Osteocyte (in vitro differentiated cells): ENCODE measurements at places on chromosomes 6 and 20. TPM values are rescaled to one million over a fixed set of nuclear protein-coding genes. Genes with fewer than 3 reads are reported as not detected.

DNA sequence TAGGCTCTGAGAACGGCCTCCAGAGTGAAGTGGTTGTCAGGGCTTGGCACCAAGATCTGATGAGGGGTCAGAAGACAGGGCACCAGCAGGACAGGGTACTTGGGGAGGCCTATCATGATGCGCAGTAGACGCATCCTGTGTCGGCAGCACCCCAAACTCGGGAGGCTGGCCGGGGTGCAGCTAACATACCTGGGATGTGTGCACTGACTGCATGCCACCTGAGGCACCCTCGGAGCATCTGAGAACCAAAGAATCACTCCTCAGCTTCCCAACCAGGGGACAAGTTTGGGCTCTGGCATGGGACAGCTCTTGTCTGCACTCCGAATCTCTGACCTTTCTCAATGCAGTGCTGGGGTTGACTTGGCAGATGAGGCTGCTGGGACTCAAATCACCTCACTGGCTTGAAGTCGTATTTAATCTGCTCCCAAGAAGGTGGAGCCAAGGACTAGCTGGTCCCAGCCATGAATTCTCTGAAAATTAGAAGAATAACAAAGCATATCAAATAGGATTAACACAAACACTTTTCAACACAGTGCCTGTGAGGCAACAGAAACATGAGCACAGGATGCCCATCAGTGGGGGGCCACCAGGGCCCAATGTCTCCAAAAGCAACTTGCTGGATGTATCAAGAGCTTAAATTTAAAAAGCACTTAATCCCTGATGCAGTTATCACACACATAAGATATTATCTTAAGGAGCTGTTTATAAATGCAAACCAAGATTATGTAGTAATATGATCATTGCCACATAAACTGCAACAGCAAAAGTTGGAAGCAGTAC lies 348.8 kb downstream of the PREX1 start:
- peaks cover 54% of the 10 kb centered on the region for H3K27me3 ChIP-seq
- H3K36me3 ChIP-seq = no peaks in the 10 kb centered on the region
- no peak overlapping the region for H3K4me3 ChIP-seq
- no peaks in the 10 kb centered on the region for H3K4me1 ChIP-seq
- DNase-seq = no peak

Gene ARMH2
- not detected in 2 replicates for total RNA-seq

DNA sequence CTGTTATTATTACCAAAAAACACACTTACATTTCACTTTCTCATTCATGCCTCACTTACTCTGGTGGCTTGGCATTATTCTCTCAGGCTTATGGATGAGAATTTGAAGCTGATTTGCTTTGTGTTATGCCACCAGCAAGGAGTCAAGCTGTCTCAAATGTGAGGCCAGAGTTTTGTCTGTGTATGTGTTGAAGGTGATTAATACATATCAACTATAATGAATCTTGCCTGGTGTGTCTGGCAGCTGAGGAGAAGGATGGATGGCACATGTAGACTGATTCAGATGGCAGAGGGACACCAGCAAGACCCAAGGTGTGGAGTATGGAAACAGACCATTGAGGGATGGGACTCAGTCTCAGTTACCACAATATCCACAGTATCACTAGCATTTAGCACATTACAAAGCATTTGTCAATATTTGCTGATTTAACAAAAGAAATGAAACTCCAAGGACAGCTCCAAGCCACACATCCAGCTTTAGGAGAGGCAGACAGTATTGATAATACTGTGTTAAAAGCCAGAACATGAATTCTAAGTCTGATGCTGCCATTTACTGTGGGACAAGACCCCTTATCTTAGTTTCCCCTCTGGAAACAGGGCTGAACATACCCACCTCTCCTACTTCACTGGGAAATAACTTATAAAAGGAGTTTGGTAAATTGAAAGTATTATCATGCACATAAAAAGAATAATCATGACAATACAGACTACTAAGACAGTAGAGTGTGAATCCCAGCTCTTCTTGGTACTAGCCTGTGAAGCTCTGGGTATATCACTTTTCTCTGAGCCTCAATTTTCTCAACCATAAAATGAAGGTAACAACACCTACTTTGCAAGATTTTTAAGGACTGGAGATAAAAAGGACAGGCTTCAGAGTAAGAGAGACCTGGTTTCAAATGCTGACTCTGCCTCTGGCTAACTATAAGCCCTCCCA lies 11.2 kb downstream of the BCL2L1 start:
- H3K27ac ChIP-seq = peak overlapping the region; percentile 98
- H3K4me3 ChIP-seq = no peak overlapping the region
- H3K4me1 ChIP-seq = peaks cover 69% of the 10 kb centered on the region
- H3K36me3 ChIP-seq = peaks cover 32% of the 10 kb centered on the region
- DNase-seq = no peak

- peaks cover 66% of the 10 kb centered on the region for H3K27me3 ChIP-seq
- H3K27ac ChIP-seq = no peak overlapping the region
- H3K4me1 ChIP-seq = no peaks in the 10 kb centered on the region
- no peak overlapping the region for H3K4me3 ChIP-seq
- no peaks in the 10 kb centered on the region for H3K36me3 ChIP-seq
These were observed 421.9 kb downstream of the PREX1 start for GRCh38 chr20:48405909-48406308.

DNA sequence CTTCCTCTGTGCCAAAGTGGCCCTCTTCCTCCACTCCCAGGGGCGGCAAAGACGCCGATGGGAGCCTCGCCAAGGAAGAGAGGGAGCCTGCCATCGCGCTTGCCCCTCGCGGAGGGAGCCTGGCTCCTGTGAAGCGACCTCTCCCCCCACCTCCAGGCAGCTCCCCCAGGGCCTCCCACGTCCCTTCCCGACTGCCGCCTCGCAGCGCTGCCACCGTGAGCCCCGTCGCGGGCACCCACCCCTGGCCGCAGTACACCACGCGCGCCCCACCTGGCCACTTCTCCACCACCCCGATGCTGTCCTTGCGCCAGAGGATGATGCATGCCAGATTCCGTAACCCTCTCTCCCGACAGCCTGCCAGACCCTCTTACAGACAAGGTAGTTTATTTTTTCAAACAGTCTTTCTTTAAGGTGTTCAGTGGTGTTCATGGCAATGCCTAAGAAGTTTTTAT lies 64.9 kb downstream of the FNDC1 start:
- no peak for DNase-seq
- no peak overlapping the region for H3K4me3 ChIP-seq
- H3K27me3 ChIP-seq = peaks cover 18% of the 10 kb centered on the region

GRCh38 chr6:133991096-133991593 lies 38.1 kb downstream of the TBPL1 start:
- H3K27me3 ChIP-seq = no peaks in the 10 kb centered on the region
- no peak for DNase-seq
- H3K27ac ChIP-seq = no peak overlapping the region
- H3K4me1 ChIP-seq = peaks cover 18% of the 10 kb centered on the region
- H3K4me3 ChIP-seq = no peak overlapping the region
- H3K36me3 ChIP-seq = peaks cover 32% of the 10 kb centered on the region

- H3K27me3 ChIP-seq = no peaks in the 10 kb centered on the region
- DNase-seq = no peak
- H3K4me1 ChIP-seq = peaks cover 92% of the 10 kb centered on the region
- H3K4me3 ChIP-seq = no peak overlapping the region
These were observed 109.9 kb downstream of the FYN start for GRCh38 chr6:111763381-111763780.

Gene PHACTR2
- 295 and 312 TPM in 2 replicates for total RNA-seq

Gene PEX7
- total RNA-seq = 5.2 and 6.3 TPM in 2 replicates

Gene RNF39
- not detected in 2 replicates for total RNA-seq

- no peaks in the 10 kb centered on the region for H3K36me3 ChIP-seq
- H3K27me3 ChIP-seq = peaks cover 41% of the 10 kb centered on the region
- DNase-seq = no peak
- no peaks in the 10 kb centered on the region for H3K4me1 ChIP-seq
- no peak overlapping the region for H3K4me3 ChIP-seq
These were observed 48.2 kb upstream of the ARG1 start for GRCh38 chr6:131524695-131525336.

DNA sequence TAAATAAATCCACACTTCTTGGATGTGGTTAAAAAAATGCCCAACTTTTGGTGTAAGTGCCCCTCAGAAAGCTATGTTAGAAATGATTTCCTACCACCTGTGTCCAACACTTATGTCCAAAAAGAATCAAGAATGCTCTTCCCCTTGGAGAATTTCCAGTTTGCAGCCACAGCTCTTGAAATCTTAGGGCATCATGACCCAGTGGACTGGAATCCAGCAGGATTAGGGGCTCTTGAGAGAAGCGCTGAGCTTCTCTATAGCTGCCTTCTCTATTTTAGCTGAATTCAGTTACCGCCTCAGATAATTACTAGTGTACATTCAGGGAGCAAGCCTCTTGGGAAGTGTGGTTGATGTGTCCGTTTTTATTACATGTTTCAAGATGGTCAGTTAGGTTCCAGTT lies 2.5 kb downstream of the PHACTR1 start:
- H3K4me3 ChIP-seq = no peak overlapping the region
- no peak for DNase-seq
- no peaks in the 10 kb centered on the region for H3K27me3 ChIP-seq
- H3K4me1 ChIP-seq = peaks cover 12% of the 10 kb centered on the region
- H3K36me3 ChIP-seq = no peaks in the 10 kb centered on the region

GRCh38 chr20:43766385-43766784 lies 39.6 kb upstream of the GTSF1L start:
- no peak overlapping the region for H3K4me3 ChIP-seq
- no peaks in the 10 kb centered on the region for H3K4me1 ChIP-seq
- no peak for DNase-seq
- H3K36me3 ChIP-seq = no peaks in the 10 kb centered on the region

- H3K4me3 ChIP-seq = no peak overlapping the region
- H3K36me3 ChIP-seq = no peaks in the 10 kb centered on the region
- H3K4me1 ChIP-seq = no peaks in the 10 kb centered on the region
- H3K27me3 ChIP-seq = no peaks in the 10 kb centered on the region
- DNase-seq = no peak
- H3K27ac ChIP-seq = no peak overlapping the region
These were observed 229.7 kb downstream of the PTPRT start for GRCh38 chr20:42959996-42960395.

DNA sequence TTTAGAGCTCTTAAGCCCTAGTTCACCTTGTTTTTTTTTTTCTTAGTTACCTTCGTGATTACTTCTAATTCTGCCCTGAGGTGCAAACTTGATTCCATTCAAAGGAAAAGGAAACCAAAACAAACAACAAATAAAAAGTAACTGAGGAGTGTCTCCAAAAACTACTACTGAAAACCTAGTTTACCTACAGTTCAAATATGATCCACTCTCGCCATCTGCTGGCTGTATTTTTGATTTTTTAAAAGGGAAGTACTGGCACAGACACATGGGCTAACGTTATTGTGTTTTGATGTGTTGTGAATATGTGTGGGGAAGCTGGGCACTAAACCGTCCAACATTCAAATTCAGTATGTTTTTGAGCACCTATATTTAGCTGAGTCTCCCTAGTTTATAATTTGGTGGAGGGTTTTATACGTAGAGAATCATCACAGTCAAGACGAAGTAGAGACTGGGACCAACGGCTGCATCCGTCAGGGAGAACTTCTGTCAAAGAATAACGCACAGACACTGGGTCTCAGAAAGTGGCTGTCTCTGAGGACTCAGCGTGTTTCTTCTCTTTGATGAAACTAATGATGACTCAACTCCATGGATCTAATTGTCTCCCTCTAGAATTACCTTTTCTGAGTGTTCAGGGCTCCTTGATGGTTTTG lies 373.5 kb upstream of the BTBD3 start:
- H3K4me1 ChIP-seq = no peaks in the 10 kb centered on the region
- no peaks in the 10 kb centered on the region for H3K36me3 ChIP-seq
- H3K27me3 ChIP-seq = no peaks in the 10 kb centered on the region
- no peak overlapping the region for H3K4me3 ChIP-seq
- no peak overlapping the region for H3K27ac ChIP-seq

DNA sequence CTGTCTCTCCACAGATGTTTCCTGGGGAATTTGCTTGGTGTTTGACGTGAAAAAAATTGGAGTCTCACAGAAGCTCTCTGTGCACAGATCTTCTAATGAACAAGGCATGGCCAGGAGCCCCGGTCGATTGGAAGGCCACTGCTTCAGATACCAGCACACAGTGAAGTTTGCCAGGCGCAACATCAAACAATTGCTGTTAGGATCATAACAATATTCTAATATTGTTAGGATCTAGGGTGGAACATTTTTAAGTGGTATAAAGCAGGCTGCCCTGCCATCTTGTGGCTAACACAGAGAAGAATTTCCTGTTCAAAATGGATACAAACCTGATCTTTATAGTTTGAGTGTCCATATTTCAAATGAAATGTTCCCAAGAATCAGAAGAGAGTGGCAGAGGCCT lies 64.1 kb downstream of the C6orf118 start:
- no peaks in the 10 kb centered on the region for H3K36me3 ChIP-seq
- no peak overlapping the region for H3K27ac ChIP-seq
- no peaks in the 10 kb centered on the region for H3K27me3 ChIP-seq
- no peaks in the 10 kb centered on the region for H3K4me1 ChIP-seq

DNA sequence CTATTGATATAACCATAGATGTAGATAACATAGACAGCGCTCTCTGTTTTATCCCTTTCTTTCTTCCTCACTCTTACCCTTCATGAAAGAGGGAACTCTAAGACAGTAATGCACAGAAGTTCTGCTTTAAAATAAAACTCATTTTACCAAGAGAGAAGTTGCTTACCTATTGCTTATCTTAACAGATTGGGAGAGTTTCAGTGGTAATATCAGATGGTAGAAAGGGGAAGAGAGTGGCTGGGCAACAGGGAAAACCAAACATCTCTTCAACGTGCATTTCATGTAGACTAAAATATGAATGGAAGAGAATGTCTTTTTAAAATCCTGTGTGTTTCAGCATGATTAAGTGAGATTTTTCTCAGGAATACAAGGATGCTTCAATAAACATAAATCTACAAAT lies 45.3 kb upstream of the SIRPG start:
- H3K4me1 ChIP-seq = no peaks in the 10 kb centered on the region
- no peak for DNase-seq
- no peak overlapping the region for H3K27ac ChIP-seq

GRCh38 chr20:36463212-36464061 lies 77.9 kb upstream of the MYL9 start:
- H3K27ac ChIP-seq = peak overlapping the region; percentile 96
- H3K4me1 ChIP-seq = peaks cover 62% of the 10 kb centered on the region
- no peaks in the 10 kb centered on the region for H3K27me3 ChIP-seq
- peak overlapping the region; percentile 98 for H3K4me3 ChIP-seq
- peaks cover 2% of the 10 kb centered on the region for H3K36me3 ChIP-seq
